ENCODE measurements at places on chromosomes 13 and 19. TPM values are rescaled to one million over a fixed set of nuclear protein-coding genes. Genes with fewer than 3 reads are reported as not detected.

Gene ZNF724
- total RNA-seq, result 11.4 TPM

Gene TNFSF9
- total RNA-seq, result 27.9 TPM

Gene UBE2L5
- not detected for total RNA-seq

Gene MARCHF2
- total RNA-seq, result 17.0 TPM

Gene SIX5
- 5.4 TPM for total RNA-seq

Gene CACNA1A
- total RNA-seq, result 0.03 TPM

Gene KANK3
- total RNA-seq, result 0.35 TPM

Gene CARM1
- 51.3 TPM for total RNA-seq

Gene F10
- total RNA-seq, result not detected

Gene MAP4K1
- total RNA-seq, result 0.21 TPM

Gene CEBPA
- 1.4 TPM for total RNA-seq

Gene CLEC17A
- not detected for total RNA-seq

Gene MYPOP
- 3.6 TPM for total RNA-seq

Gene OR2Z1
- total RNA-seq, result not detected

Gene SCAF1
- 29.0 TPM for total RNA-seq

Gene MEIOSIN
- total RNA-seq, result not detected

Gene LRRC63
- total RNA-seq, result not detected
